ENCODE measurements at places on chromosomes 11 and 22. TPM values are rescaled to one million over a fixed set of nuclear protein-coding genes. Genes with fewer than 3 reads are reported as not detected.

GRCh38 chr11:121035169-121035755 lies 11.4 kb downstream of the TBCEL start:
- no peak for DNase-seq

The CRYBB3 gene
- total RNA-seq: 0.91 TPM

DNA sequence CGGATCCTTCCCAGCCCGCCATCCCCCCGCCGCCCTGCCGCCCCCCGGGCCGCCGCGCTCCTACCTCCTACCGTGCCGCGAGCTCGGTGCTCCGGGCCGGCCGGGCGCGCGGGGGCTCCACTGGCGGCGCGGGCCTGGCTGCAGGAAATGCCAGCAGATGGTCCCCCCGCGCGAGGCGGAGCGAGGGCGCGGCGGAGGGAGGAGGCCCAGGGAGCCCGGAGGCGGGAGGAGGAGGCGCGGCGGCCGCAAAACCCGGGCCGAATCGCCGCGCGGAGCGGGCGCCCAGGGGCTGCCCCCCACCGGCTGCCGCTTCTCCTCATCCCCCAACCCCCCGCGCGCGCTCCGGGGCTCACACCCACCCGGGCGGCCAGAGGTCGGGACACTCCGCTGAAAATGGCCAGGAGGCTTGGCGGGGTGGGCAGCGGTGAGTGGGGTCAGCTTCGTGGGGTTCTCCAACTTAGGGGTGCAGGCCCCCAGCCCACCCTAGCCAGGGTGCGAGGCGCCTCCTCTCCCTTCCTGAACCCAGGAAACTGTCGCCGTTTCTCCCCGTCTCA lies at the start of gene OSBPL5:
Gene OSBPL5, minus strand, starts transcription at position 159 of the 554 bp plus-strand sequence. CDS start 36,162 bp downstream, outside the sequence.
- DNase-seq: no peak

DNA sequence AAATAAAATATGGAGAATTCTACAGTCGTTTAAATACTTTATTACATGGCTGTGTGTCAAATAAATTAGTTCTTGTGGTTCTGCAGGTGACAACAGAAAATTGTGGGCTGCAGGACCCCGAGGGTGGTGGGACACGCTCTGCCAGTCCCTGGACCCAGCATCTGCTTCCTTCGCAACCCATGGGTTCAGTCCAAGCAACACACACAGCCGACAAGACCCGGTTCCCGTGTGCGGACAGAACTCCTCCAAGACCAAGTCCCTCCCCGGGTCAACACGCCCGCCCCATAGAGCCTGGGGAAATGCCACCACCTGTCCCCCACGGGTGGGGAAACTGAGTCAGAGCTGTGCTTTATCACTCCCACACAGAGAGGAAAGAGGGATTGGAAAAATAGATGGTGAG lies 238.9 kb downstream of the BRD1 start:
- no peak for DNase-seq

The ASCL2 gene
- 0.83 TPM for total RNA-seq

DNA sequence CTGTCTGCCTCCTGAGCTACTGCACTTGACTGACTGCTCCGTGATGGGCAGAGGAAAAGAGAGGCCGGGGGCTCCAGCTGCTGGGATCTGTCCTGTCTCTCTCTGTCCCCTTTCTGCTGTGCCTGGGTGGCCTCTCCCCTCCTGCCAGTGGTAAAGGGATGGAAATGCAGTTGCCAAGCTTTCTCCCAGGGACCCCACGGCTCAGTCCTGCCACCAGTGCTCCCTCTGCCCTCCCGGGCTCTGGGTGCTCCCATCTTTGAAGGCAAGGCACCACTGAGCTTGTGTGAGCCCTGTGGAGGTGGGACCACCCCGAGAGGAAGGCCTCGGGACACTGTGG lies 32.0 kb downstream of the NADSYN1 start:
- DNase-seq: no peak

DNA sequence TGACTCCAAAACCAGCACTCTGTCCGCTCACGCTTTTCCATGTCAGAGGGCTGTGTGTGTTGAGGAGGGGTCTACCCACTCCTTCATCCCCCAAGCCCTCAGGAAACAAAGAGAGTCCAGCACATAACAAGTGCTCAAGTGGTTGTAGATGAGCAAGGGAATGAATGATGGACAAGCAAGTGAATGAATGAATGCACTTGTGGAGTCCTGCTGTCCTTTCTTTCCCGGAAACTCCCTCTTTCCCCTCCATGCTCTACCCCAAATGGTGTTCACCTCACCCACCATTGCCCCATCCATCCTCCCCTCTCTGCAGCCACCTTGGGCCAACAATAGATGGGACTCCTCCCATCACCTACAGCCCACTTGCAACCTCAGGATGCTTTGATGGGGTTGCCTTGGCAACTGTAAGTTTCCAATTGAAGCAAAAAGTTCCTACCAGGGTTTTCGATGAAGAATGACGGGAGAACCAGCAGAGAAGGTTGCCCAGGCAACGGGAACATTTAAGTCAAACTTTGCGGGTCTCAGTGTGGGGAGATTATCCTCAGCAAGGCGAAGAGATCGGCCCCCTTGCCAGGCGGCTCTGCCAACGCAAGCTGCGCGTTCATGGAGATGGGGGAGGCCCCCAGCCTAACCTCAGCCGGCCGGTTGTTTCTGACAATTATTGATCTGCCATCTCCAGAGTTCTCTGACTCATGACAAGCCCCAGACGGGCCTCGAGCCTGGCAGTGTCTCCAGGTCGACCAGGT lies 51.1 kb downstream of the MCM5 start:
- DNase-seq: no peak

The SLC22A9 gene
- total RNA-seq: 16.4 TPM

- DNase-seq: no peak
These were observed 22.6 kb downstream of the MRGPRD start for GRCh38 chr11:68958211-68958610.

The C11orf98 gene
- total RNA-seq: 30.4 TPM

GRCh38 chr11:61719978-61720377 lies 32.5 kb upstream of the MYRF start:
- DNase-seq: no peak

The ALKBH3 gene
- total RNA-seq: 14.6 TPM

DNA sequence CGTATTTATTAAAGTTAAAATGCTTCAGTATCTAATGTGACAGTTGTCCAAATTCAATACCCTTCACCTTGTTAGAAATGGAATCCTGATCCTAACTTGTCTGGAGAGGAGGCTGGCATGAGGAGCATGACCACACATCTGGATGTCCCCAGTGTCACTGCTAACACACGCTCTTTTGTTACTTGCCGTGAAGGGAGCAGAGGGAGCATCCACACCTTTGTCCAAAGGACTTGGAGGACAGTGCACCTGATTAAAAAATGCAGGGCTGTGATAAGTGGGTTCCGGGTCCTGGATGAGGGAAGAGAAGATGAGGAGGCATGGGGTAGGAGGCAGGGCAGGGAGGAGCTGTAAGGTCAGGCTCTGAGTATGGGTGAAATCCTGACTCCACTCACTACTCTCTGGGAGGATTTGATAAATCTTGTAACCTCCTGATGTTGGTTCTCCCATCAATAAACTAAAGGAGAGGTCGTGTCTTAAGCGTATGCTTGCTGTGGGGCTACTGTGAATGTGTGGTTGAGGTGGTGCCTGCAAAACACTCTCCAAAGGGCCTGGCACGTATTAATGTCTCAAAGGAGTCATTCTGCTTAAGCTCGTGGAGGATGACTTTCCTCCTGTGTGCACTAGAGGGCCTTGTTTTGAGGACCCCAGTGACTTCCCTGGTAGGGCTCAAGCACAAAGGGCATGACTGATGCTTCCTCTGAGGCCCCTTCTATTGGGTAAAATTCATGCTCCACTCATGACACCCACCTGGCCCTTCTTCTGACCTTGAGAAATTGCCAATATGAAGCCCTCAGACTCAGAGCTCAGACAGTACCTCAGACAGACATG lies 16.8 kb upstream of the IGLL5 start:
- DNase-seq: no peak

The MPEG1 gene
- total RNA-seq: 5.7 TPM

- DNase-seq: no peak
These were observed 351.1 kb downstream of the BUD13 start for GRCh38 chr11:116421529-116422185.

The PLEKHB1 gene
- 1.3 TPM for total RNA-seq

The MN1 gene
- total RNA-seq: 1.2 TPM

GRCh38 chr22:30694640-30695350 lies at the start of gene OSBP2:
TSS of gene OSBP2 (plus strand) at chr22:30694874. CDS start at chr22:30694910, 36 bp downstream.
- peak; percentile 61 for DNase-seq

- no peak for DNase-seq
These were observed 38.7 kb upstream of the TOP3B start for GRCh38 chr22:22021162-22021750.

The OR8D2 gene
- total RNA-seq: not detected

The SLC29A2 gene
- total RNA-seq: 0.48 TPM

- no peak for DNase-seq
These were observed 597.2 kb downstream of the DLG2 start for GRCh38 chr11:85029964-85030363.

The CRYAB gene
- 4.8 TPM for total RNA-seq

DNA sequence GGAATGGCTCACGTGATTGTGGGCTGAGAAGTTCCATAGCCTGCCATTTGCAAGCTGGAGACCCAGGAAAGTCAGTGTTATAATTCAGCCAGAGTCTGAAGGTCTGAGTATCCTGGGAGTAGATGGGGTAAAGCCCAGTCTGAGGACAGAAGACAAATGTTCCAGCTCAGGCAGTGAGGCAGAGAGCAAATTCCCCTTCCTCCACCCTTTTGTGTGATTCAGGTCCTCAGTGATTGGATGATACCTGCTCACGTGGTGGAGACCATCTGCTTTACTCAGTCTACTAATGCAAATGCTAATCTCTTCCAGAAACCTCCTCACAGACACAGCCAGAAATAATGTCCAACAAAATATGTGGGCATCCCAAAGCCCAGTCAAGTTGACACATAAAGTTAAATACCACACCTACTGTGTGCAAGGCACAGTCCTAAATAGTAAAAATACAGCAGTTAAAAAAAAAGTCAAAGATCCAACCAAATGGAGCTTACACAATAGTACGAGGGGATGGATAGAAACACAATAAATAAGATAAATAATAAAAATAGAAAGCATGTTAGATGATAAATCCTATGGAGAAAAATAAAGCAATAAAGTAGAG lies 13.2 kb upstream of the APOL6 start:
- DNase-seq: no peak

- no peak for DNase-seq
These were observed 7.6 kb upstream of the SLC39A13 start for GRCh38 chr11:47400768-47401279.

GRCh38 chr11:33716243-33716642 lies 15.6 kb upstream of the C11orf91 start:
- DNase-seq: no peak

The MYO7A gene
- 38.5 TPM for total RNA-seq

- DNase-seq: no peak
These were observed 10.3 kb upstream of the IGSF9B start for GRCh38 chr11:133966921-133967598.

DNA sequence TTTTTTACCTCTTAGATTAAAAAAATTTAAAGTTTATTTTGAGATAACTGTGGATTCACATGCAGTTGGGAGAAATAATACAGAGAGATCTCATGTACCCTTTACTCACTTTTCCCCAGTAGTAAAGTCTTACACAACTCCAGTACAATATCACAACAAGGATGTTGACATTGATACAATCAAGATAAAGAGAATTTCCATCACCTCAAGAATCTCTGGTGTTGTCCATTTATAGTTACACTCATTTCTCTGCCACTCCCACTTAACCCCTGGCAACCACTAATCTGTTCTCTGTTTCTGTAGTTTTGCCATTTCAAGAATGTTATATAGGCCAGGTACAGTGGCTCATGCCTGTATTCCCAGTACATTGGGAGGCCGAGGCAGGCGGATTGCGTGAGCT lies 10.5 kb upstream of the ZBED5 start:
- DNase-seq: no peak

DNA sequence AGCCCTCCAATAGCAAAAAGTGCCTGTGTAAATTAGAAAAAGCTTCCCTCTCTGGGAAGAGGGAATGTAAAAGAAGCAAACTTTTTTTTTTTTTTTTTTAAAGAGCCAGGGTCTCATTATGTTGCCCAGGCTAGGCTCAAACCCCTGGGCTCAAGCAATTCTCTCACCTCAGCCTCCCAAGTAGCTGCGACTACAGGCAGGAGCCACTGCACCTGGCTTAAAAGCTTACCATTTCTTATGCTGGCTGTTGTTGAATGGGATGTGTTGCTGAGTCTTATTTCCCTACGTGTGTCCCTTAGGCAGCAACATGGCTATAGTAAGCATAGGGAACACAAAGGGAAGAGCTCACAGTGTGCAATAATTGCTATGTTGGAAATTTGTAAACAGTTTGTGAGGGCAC lies 225.5 kb upstream of the CCDC90B start:
- DNase-seq: no peak

- DNase-seq: peak; percentile 43
These were observed 2.8 kb downstream of the HRAS start for GRCh38 chr11:532527-532985.

DNA sequence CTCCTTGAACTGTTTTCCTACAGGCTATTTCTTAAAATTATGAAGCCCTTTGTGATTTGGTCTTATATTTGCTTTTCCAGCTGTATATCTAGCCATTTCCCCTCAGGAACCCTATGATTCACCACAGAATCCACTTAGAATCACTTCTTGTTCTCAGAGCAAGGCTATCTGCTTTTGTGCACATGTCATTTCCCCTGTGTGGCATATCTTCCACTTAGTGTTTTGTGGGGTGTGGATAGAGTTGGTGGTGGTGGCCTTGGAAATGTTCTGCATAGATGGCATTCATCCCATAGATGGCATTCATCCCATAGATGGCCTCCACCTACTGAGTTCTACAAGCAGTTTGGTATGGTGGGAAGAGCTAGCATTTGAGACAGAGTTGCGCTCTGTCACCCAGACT lies 44.7 kb downstream of the SWAP70 start:
- no peak for DNase-seq

GRCh38 chr11:33899400-33900037 lies 7.6 kb upstream of the LMO2 start:
- DNase-seq: no peak

The GGT5 gene
- total RNA-seq: 11.5 TPM

DNA sequence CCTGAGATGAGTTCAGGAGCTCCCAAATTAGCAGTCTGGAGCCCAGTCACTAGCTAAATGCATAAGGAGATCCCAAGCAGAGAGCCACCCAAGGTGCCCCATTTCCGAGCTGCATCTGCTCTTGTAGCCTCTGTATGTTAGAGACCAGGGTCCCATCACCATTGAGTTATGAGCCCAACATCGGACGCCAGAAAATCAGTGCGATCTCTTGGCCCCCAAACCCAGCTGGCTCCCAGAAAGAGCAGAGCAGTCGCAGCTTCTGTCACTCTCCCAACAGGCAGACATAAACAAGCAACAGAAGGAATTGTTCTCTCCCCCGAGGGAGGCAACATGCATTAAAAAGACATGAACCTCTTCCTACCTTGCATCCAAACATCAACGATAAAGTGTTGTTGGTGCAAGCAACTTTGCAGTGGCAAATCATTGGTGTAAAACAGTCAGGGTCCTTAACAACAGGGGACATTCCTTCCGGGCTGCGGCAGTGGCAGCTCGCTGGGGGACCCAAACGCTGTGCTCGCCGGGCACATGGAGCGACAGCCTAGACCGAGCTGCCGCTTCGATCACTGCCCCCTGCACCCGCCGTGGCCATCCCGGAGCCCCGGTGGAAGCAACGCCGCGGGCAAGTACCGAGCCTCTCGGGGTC lies 907.1 kb downstream of the DLG2 start:
- DNase-seq: no peak

The DEFB131B gene
- not detected for total RNA-seq

Measured in left lobe of liver (tissue), 2 donors.